ENCODE measurements at places on chromosomes 2 and 18.

DNA sequence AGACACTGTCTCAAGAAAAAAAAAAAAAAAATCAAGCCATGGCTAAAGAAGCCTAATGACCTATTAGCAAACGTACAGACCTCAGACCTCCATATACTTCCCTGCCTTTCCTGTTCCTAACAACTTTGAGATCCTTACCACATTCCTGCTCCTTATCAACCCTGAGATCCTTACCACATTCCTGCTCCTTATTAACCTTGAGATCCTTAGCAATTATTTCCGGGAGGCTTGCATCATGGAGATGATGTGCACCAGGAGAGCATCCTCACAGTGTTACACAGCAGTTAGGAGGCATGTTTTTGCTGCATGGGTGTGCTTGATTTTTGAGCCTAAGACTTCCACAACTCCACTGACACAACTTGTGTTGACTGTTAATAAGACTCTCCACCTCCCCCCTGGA, 54.6 kb upstream of the RASGRP3 start:
- no peak for DNase-seq

DNA sequence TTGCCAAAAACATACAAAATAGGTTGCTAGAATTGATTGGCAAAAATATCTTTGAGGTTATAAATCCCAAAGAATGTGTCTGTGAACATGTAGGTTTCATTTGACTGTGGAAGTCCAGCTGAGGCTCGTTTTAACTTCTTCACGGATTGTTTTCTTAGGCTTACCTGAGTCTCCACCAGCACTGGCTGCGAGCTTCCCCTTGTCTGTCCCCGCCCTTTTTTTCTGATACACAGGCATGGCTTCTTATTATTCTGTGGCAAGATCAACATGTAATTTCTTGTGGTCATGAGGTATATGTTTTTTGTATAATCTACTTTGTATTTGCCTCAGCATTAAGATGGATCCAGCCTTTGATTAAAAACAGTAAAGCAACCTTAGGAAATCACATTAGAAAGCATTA, 7.2 kb upstream of the SLC40A1 start:
- no peak for DNase-seq

GRCh38 chr18:12052866-12053265, 40.8 kb upstream of the ANKRD62 start:
- no peak for DNase-seq

DNA sequence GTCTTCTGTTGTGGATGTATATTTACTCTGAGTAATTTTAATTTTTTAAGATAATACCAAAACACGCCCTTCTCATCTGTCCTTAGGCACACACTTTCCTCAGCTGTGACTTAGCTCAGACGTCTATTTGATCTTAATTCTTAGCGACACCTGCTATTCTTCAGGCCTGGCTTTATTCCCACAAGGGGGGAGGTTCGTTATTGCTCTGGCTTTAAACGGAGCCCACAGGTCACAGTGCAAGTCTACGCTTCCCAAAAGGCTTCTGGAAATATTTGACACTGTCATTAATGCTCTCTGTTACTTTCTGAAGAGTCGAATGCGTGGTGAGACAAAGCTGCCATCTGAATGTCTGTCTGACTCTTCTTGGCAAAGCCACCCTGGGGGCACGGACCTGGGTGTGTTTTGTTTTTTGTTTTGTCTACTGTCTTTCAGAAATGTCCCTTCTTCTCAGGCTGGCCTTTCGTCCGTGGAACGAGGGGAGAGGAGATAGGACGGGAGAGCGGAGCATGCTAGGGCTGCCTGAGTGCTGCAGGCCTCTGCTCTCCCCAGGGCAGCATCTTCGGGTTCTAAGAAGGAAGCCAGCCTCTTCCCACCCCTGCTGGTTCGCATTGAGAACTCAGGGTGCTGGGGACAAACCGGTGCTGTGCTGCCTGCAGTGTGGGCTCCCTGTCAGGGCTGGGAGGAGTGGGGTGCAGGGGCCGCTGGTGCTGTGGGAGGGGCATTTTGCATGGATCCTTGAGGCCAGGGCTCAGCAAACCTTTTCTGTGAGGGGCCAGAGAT, 61.9 kb downstream of the ASAP2 start:
- DNase-seq, result no peak

DNA sequence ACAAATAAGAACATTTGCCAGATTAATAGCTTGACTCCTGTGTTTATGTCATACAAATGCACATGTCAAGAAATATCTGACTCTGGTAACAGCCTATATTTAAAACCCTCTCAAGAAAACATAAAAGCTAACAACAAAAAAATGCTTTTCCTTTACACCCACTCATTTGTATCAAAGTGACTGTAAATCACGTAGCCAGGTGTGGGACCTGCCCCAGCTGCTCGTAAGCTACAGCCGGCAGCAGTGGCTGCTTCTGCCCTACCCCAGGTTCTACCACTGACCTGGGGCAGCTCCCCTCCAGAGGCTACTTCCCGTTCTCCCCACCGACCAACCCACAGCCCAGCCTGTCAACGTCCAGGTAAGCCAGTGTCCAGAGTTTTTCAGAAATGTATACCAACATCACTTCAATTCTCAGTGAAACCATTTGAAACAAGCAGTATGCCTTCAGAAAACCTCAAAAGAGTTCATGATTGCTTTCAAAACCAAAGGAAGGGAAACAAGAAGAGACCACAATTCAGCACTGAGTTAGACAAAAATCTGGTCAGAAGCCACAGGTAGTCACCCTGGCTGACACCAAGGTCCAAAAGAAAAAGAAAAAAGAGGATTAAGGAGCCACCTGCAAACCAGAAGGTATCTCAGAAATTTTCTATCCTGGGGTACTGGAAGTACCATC, 40.4 kb downstream of the KIDINS220 start:
- no peak for DNase-seq

- no peak for DNase-seq
These were observed 275.1 kb downstream of the TGIF1 start for GRCh38 chr18:3725115-3725514.

GRCh38 chr2:48714245-48714644, 41.3 kb downstream of the LHCGR start:
- DNase-seq, result no peak

DNA sequence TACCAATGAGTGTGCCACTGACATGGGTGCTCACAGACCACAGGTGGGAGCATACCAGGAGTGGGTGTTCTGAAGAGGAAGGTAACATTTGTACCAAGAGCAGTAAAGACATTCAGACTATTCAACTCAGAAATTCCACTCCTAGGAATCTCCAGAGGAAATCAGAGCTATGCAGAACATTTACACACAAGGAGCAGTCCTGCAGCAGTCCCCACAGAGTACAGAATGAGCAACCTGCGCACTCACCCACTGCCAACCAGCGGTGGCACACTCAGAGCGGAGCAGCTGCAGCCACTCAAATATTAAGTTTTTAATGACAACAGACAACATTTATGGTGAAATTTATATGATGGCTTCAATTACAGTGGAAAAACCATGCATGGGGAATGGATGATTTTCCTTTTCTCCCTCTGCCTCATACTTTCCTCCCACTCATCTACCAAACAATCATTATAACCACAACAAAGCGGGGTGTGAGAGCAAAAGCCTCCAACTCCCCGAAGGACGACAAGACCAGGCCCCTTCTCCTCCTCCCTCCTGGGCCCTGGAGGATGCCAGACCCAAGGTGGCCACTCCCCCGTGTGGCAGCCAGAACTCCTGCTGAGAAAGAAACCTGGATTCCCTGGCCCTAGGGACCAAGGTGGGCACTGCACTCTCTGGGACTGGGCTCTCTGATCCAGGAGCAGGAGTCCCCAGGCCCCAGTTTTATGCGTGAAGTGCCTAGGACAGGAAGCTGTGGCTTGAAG, 5.4 kb downstream of the HS6ST1 start:
- no peak for DNase-seq

GRCh38 chr2:20661421-20662307, 5.3 kb upstream of the GDF7 start:
- DNase-seq, result peak; percentile 57

DNA sequence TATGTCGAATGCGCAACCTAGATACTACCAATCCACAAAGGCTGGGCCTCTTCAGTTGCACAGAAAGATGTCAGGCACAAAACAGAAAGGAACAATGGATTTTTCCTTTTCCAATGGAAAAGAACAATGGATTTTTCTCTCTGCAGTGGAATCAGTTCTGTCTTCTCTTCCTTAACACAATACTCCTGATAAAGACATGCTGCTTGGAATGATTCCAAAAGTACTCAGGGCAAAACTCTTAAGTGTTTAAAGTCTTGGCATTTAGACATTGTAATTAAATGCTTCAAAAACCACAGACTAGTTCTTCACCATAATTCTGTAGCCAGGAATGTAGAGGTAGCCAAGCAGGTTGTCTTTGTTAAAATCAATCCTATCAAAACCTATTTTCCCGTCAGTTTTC, 46.7 kb upstream of the FLACC1 start:
- no peak for DNase-seq

- DNase-seq, result no peak
These were observed 37.2 kb downstream of the SLC14A2 start for GRCh38 chr18:45652303-45653080.

GRCh38 chr2:205925373-205926337, 160.3 kb downstream of the INO80D start:
- DNase-seq, result peak; percentile 65

GRCh38 chr2:88032070-88032702, 15.8 kb upstream of the RNU2-63P start:
- no peak for DNase-seq

GRCh38 chr2:238743243-238744065, 104.4 kb upstream of the TWIST2 start:
- no peak for DNase-seq

DNA sequence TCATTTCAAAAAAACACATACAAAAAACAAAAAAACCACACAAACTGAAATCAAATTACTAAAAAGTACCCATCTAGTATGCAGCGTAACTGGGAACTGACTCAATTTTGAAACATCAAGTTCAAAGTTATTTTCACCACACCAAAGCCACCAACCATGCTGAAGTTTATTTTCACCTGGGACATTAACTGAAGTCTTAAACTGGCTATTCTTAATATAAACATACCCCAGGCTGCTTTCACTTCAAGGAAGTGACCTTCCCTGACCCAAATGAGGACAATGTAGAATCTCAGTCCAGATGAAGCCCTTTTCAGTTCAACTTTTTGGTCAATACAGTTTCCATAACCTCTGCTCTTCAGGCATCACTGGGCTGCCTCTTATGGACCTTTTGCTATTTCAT, 84.6 kb downstream of the PIGN start:
- no peak for DNase-seq

GRCh38 chr2:72108121-72108520, 39.5 kb downstream of the CYP26B1 start:
- no peak for DNase-seq

DNA sequence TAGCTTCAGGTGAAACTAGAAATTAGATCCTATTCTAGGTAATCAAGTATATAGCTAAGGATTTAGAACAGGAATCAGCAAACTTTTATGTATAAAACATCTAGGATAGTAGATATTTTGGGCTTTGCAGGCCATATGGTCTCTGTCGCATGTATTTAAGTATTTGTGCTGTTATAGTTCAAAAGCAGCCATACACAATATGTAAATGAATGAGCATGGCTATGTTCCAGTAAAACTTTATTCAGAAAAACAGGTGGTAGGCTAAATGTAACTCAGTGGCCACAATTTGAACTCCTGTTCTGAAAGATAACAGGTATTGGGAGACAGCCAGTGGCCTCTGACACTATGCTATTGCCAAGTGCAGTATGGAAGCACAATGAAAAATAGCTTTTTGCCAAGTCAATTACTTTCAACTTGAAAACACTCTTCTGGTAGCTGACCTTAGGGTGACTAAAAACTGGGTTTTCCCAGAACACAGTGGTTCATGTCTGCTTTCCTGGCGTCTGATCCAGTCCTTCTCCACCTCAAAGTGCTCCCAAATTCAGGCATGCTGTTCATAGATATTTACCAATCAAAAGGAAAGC, 304.7 kb upstream of the SYT4 start:
- DNase-seq, result no peak

- no peak for DNase-seq
These were observed 22.5 kb downstream of the MAP3K2 start for GRCh38 chr2:127365211-127365643.

DNA sequence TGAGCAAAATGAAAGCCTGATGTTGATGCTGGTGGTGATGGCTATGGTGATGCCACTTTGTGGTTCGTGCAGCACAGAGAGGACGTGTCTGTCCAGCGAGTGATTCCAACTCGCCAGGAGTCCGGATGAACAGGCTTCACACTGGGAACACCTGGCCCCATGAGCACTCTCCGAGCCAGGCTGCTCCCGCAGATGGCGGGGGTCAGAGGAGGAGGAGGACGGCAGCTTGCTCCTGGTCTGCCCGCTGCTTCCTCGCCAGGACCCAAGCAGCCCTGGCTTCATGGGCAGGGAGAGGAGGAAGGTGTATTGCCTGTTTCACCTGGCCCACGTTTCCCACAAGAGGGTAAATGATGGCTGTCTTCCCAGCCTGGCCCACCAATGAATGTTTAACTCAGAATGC, 121.6 kb downstream of the MTCL1 start:
- no peak for DNase-seq

- DNase-seq, result no peak
These were observed 19.9 kb downstream of the CHMP3 start for GRCh38 chr2:86543335-86543734.

DNA sequence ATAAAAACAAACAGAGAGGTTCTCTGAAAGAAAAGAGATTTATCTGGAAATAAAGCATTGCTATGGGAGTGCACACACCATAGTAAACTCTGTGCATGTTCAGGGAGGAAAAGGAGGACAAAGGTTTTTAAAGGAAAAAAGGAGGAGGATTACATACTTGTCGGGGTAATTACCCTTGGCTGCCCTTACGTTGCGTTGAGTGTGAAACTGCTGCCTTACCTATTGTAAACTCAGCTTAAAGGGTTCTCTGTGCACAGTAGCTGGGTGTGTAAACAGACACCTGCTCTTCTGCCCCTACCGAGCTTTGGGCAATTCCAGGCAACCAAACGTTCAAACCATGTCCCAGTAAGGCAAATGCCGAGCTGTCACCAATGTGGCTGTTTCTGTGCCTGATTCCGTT, 29.6 kb upstream of the PXDN start:
- DNase-seq, result no peak

DNA sequence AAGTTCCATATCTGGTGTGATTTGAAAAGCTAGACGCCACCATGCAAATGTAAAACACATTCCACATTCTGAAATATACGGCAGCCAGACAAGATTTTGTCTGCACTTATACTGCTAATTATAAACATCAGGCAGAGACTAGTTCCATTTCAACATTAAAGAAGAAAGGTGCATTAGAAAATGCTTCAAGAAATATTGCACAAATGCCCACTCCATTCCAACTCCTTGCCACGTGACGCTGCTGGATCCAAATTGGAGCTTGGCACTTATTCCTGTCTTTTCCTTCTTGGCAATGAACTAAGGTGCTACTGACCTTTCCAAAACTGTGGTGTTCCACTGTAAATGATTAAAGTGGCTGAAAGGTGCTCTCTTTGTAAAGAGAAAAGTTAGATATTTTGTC, 6.3 kb downstream of the COL6A3 start:
- DNase-seq, result no peak

DNA sequence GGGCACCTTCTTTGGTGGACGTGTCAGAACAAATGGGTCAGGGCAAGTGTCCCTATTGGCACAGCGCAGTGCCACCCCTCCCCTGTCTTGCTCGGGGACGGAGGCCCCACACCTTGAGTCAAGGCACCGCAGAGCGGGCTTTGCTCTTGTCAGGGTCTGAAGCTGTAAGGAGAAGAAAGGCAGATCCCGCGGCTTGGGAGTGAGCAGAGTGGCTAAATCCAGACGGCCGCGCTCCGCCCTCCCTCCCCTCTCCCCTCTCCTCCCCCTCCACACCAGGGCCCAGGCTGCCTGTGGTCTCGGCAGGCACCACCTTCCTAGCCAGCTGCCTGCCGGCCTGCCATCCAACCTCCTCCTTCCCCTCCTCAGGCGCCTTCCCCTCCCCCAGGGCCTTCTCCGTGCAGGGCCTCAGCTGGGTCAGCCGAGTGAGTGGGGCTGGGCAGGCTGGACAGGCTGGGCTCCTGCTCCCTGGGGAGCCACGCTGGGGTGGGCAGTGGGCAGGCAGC, 25.8 kb downstream of the SPEG start:
- DNase-seq, result no peak

Measured in activated CD4-positive, alpha-beta T cell treated with anti-CD3 and anti-CD28 coated beads, Interleukin-2, amount 50 U/mL, for 1 hour (primary cell).